ENCODE measurements at places on chromosomes 5 and 9.

DNA sequence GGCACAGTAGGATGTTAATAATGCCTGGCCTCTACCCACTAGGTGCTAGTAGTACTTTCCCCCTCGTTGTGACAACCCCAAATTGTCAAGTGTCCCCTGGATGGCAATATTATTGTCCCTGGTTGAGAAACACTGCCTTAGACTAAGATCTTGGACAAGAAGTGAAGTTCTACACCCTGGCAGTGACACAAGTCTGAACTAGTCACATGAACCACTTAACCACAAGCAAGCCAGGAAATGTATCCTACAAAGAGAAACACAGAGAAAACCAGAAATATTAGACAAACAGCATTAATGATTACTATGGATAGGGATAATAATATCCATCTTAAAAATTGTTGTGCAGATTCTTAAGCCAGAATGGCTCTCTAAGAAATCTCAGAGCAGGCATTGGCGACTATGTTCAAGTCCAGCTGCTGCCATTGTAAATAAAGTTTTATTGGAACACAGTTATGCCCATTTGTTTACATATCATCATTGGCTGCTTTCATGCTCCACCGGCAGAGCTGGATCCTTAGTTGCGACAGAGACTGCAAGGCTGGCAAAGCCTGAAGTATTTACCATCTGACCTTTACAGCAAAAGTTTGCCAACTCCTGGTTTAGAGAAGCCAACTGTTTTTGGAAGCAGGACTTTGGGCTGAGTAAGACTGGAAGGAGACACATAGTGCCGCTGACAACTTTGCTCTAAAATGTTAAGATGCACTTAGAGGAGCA lies 80.8 kb downstream of the NTRK2 start:
- H3K36me3 ChIP-seq = no peaks in the 10 kb centered on the region
- H3K27ac ChIP-seq = no peak overlapping the region
- H3K4me1 ChIP-seq = no peaks in the 10 kb centered on the region
- no peak for DNase-seq

DNA sequence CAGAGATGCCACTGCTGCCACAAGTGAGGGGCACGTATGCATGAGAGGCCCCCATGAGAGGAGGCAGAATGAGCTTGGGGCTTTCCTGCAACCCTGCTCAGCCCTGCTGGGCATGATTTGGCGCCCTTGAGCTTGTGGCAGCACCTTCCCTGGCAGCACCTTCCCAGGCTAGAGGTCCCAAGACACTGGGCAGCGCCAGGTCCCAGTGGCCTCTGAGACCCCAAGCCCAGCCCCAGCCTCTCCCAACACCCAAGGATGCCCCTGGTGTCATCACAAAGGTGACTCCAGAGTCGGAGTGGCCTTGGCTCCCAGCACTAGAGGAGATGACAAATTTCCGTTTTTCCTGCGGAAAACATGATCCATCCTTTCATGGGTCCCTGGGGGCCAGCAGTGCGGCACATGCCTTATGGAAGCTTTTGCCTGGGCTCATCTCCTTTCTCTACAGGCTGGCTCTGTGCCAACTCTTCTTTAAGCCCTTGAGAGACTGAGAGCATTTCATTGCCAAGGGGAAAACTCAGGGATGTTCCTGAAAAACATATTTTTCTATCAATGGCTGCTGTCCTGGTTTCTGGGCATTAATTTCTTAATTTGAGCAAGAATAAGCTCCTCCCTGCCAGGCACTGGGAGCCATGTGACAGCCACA lies 77.1 kb upstream of the ADAMTS2 start:
- peaks cover 5% of the 10 kb centered on the region for H3K27me3 ChIP-seq
- H3K36me3 ChIP-seq = no peaks in the 10 kb centered on the region
- DNase-seq = no peak
- H3K4me3 ChIP-seq = no peak overlapping the region
- no peaks in the 10 kb centered on the region for H3K4me1 ChIP-seq
- H3K27ac ChIP-seq = no peak overlapping the region

GRCh38 chr5:179798771-179799643 lies 5.2 kb downstream of the LTC4S start:
- DNase-seq = no peak
- H3K36me3 ChIP-seq = 0 out of 2 replicates have a peak, but pooled peaks cover 5% of the 10 kb centered on the region
- H3K4me3 ChIP-seq = no peak overlapping the region
- peaks cover 46% of the 10 kb centered on the region for H3K4me1 ChIP-seq
- H3K27me3 ChIP-seq = no peaks in the 10 kb centered on the region

- H3K4me3 ChIP-seq = no peak overlapping the region
- DNase-seq = no peak
- peaks cover 15% of the 10 kb centered on the region for H3K27me3 ChIP-seq
- no peaks in the 10 kb centered on the region for H3K36me3 ChIP-seq
Observed at GRCh38 chr5:160442824-160443431, 21.3 kb downstream of the PTTG1 start.

DNA sequence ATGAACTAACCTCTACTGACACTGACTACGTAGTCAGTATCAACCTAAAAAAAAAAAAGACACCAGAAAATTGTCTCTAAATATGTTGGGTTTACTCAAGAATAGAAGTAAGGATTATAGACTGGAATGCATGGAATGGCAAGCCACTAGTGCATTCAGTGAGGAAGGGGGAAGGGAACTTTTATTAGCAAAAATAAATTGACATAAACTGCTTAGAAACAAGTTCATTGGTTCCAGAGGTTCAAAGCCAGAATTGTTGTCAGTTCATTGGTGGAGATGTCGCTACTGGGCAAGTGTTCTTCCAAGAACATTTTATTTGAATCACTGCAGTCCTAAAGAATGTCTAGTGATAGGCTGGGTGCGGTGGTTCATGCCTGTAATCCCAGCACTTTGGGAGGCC lies 26.1 kb upstream of the AOPEP start:
- no peak for DNase-seq
- no peak overlapping the region for H3K4me3 ChIP-seq

- H3K27ac ChIP-seq = no peak overlapping the region
- no peaks in the 10 kb centered on the region for H3K36me3 ChIP-seq
- no peaks in the 10 kb centered on the region for H3K4me1 ChIP-seq
- no peaks in the 10 kb centered on the region for H3K27me3 ChIP-seq
- H3K4me3 ChIP-seq = no peak overlapping the region
- DNase-seq = no peak
Observed at GRCh38 chr5:29238115-29238514, 1955.4 kb upstream of the CDH6 start.

DNA sequence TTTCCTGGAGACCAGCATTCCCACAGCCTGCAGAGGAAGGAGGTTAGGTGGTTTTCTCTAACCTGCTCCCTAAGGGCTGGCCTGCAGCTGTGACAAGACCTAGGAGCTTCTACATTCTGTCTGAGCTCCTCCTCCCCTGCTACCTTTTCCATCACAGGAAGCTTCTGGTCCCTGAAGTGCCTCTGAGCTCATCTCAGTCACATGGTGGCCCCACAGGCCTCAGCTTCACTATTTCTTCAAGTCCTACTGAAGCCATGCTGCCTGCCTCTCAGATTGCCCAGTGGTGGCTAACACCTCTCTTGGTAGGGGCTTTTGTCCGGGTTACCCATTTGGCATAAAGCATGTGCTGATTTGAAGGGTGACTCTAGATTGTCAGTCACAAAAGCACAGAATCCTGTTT lies 259.4 kb downstream of the CRB2 start:
- H3K27me3 ChIP-seq = no peaks in the 10 kb centered on the region
- no peak overlapping the region for H3K4me3 ChIP-seq
- no peaks in the 10 kb centered on the region for H3K4me1 ChIP-seq
- DNase-seq = no peak
- no peaks in the 10 kb centered on the region for H3K36me3 ChIP-seq

- no peak for DNase-seq
- peaks cover 2% of the 10 kb centered on the region for H3K36me3 ChIP-seq
- H3K4me1 ChIP-seq = no peaks in the 10 kb centered on the region
- H3K27me3 ChIP-seq = no peaks in the 10 kb centered on the region
- no peak overlapping the region for H3K4me3 ChIP-seq
Observed at GRCh38 chr9:6433410-6433809, 20.4 kb downstream of the UHRF2 start.

GRCh38 chr5:134581241-134581981 lies 51.2 kb downstream of the SAR1B start:
- H3K4me1 ChIP-seq = no peaks in the 10 kb centered on the region
- no peaks in the 10 kb centered on the region for H3K27me3 ChIP-seq

DNA sequence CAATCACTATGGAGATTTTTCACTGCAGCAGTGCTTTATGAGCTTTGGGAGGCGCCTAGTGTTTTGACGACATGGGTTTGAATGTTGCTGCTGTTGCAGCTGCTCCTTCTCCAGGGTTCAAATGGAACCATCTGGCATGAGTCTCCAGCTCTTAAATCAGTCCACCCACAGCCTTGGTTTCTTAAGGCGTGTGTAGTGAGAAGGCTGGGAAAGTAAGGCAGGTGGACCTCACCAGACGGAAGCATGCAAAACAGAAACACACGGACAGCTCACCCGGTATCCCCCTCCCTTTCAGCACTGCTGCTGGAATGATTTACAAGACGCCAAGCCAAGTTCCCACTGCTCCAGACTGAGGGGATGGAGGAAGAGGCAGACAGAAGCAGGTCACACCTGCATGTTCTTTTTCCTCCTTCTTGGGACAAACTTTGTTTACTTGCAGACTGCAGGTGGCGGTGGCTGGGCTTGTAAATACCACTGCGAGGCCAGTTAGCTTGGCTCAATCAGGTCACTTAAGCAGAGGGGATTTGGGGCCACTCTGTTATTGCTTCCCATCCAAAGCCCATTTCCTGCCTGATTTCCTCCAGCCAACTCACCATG lies 47.4 kb downstream of the ADAM19 start:
- no peaks in the 10 kb centered on the region for H3K27me3 ChIP-seq
- peaks cover 3% of the 10 kb centered on the region for H3K4me1 ChIP-seq
- H3K27ac ChIP-seq = no peak overlapping the region
- no peak for DNase-seq

DNA sequence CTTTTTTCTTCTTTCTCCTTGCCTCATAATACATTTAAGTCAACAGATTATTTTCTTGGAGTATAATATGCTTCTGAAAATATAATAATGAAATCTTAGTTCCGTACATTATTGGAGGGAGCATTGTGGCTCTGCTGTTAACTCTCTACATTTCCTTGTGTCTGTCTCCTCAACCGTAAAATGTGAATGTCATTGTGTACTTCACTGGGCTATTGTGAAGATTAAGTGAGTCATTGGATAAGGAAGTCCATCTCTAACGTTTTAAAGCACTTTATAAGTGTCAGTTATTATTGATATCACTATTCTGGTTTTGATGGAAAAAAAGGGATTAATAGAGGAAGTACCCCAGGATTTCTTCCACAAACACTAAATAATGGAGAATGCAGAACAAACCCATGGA lies 304.5 kb upstream of the RFX3 start:
- H3K4me3 ChIP-seq = no peak overlapping the region
- H3K4me1 ChIP-seq = peaks cover 28% of the 10 kb centered on the region
- H3K36me3 ChIP-seq = no peaks in the 10 kb centered on the region
- no peak for DNase-seq

GRCh38 chr9:23145467-23145866 lies 680.6 kb downstream of the ELAVL2 start:
- no peaks in the 10 kb centered on the region for H3K4me1 ChIP-seq
- H3K36me3 ChIP-seq = no peaks in the 10 kb centered on the region
- H3K27me3 ChIP-seq = no peaks in the 10 kb centered on the region
- H3K27ac ChIP-seq = no peak overlapping the region

DNA sequence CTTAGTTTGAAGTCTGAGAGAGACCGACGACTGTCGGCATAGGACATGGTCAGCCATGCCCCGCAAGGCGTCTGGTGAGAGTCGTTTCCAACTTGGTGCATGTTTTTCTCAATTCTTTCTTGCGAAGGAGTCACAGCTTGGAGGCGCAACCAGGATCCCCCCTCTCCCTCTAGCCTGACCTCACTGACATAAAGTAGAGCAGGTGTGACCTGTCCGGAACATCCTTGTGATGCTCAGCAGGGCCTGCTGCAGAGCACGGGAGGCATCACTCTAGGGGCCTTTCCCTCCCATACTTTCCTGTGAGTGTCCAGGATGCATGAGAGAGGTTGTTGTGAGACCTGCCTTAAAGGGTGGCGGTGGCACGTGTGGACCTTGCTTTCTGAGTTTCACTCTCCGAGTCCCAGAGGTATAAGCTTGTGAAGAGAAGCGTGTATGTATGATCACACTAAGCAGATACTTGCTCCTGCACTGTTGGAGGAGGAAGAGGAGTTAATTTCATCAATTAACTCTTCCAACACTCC lies 5.0 kb downstream of the TENT4A start:
- no peak overlapping the region for H3K4me3 ChIP-seq
- H3K36me3 ChIP-seq = peaks cover 3% of the 10 kb centered on the region
- no peak for DNase-seq
- no peak overlapping the region for H3K27ac ChIP-seq
- no peaks in the 10 kb centered on the region for H3K27me3 ChIP-seq

DNA sequence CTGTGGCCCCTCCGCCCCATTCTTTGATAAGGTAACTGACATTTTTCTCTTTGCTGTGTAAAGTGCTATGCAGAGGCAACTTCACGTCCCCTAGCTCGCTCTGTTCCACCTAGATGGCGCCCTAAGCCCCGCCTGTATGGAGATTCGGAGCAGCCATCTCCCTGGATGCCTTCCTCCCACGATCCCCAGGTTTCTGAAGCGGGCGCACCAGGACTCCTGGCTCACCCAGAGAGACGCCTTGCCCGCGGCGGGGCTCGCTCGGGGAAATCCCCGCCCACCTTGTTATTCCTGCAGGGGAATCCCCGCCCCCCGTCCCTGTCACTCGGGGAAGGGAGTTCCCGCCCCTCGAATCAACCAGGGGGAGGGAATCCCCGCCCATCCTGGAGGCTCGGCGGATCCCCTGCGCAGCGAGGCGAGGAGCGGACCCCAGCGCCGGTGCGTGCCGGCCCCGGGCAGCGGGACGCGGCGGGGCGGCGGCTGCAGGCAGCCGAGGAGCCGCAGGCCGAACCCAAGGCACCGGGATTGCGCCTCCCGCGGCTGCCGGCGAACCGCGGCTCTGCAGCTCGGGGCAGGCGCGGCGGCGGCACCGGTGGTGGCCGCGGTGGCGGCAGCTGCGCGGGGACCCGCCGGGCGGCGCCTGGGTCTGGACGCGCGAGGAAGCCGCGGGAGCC lies at the start of gene PDZD2:
Gene PDZD2, plus strand, starts transcription at position 384 of the 671 bp plus-strand sequence.
- no peaks in the 10 kb centered on the region for H3K36me3 ChIP-seq
- DNase-seq = peak; percentile 48
- H3K27ac ChIP-seq = peak within 1 kb of the TSS; percentile 28

DNA sequence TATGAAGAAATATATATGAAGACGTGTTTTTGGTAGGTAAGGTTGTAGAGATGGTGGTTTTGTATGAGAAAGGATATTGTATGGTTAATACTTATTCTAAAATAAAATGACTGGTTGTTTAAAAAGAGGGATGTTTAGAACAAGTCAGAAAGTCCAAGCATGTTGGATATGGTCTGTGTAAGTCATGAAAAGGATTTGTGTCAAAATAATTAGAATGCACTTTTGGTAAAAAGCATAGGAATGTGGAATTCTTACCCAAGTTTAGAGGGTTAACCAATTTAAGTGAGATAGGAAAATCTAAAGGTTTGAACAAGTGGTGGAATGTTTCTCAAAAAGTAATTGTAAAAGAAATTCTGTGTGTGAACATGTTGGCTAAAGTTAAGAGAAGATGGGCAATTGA lies 1556.5 kb upstream of the C9orf72 start:
- no peak overlapping the region for H3K27ac ChIP-seq
- no peaks in the 10 kb centered on the region for H3K36me3 ChIP-seq
- no peak overlapping the region for H3K4me3 ChIP-seq
- no peaks in the 10 kb centered on the region for H3K27me3 ChIP-seq
- no peaks in the 10 kb centered on the region for H3K4me1 ChIP-seq
